ENCODE measurements at places on chromosomes 5 and 9. TPM values are rescaled to one million over a fixed set of nuclear protein-coding genes. Genes with fewer than 3 reads are reported as not detected.

GRCh38 chr5:132406144-132406783 lies 36.8 kb downstream of the SLC22A5 start:
- H3K4me3 ChIP-seq = no peak overlapping the region
- DNase-seq = no peak
- H3K27me3 ChIP-seq = no peaks in the 10 kb centered on the region
- no peaks in the 10 kb centered on the region for H3K36me3 ChIP-seq

DNA sequence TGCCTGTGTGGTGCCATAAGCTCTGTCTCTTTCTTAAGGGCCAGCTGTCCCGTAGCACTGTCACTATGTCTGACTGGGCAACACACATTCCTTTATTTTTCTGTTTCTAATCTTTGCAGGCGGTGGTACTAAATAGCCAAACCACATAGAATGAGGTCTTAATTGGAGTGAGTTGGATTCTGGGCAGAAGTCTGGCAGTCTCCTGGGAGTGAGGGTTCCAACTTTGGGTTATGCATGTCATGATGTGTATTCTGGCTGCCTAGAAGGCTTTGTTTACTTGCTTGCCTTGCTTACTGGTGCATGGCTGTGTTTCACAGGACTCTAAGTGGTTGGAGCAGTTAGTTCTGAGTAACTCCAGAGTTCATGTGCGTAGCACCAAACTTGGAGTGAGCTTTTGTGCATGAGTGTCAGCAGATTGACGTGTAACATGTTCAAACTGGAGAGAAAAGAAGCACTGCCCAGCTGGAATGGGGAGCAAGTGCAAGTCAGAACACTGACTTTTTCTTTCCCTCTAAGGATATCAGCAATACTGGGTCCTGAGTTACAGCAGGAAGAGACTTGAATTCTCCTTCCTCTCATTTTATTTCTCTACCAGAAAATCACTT lies 185.8 kb downstream of the PCSK1 start:
- no peaks in the 10 kb centered on the region for H3K4me1 ChIP-seq
- no peak overlapping the region for H3K27ac ChIP-seq
- DNase-seq = no peak
- no peak overlapping the region for H3K4me3 ChIP-seq
- H3K36me3 ChIP-seq = no peaks in the 10 kb centered on the region

Gene CDC20B
- not detected for total RNA-seq

DNA sequence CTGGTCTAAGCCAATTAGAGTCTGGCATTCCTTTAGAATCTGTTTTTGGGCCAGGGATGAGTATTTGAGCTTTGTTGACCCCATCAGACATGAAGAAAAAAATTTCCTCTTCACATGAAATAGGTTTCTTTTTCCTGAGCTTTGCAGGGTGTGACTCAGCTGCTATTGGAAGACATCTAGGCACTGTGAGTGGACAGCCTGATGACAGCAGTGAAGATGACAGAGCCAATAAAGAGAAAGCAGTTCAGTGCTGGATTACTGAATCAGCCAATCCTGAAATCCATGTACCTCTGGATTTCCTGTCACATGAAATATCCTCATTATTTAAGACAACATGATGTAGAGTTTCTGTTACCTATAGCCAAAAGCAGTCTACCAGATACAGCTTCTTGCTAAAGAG lies 51.3 kb upstream of the GRIA1 start:
- H3K27ac ChIP-seq = no peak overlapping the region
- DNase-seq = no peak
- no peaks in the 10 kb centered on the region for H3K27me3 ChIP-seq
- H3K4me3 ChIP-seq = no peak overlapping the region
- H3K4me1 ChIP-seq = no peaks in the 10 kb centered on the region
- no peaks in the 10 kb centered on the region for H3K36me3 ChIP-seq

Gene KCNV2
- not detected for total RNA-seq

Gene ZNF483
- 28.5 TPM for total RNA-seq

DNA sequence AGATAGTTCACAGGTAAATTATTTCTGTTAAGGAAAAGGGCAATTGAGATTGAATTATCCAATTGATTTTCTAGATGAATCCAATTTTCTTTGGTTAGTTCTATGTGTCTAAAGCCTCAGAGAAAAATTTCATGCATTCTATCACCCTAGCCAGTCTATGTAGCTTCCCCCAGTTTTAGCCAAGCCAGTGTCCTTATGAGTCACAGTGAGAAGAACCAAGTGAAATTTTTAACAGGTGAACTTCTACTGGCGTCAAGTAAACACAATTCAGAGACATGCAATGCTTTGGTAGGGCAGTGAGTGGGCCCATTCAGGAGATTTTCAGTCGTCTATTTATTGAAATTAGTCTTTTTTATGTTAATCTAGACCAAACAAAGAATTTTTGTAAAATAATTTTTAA lies 1077.4 kb upstream of the ARRDC3 start:
- H3K27me3 ChIP-seq = no peaks in the 10 kb centered on the region
- H3K4me1 ChIP-seq = no peaks in the 10 kb centered on the region
- H3K36me3 ChIP-seq = no peaks in the 10 kb centered on the region
- no peak overlapping the region for H3K27ac ChIP-seq

Data from CD4-positive, alpha-beta T cell (primary cell).